ENCODE measurements at places on chromosomes 6 and 20. TPM values are rescaled to one million over a fixed set of nuclear protein-coding genes. Genes with fewer than 3 reads are reported as not detected.

Gene ZNF343
- 16.4 TPM for total RNA-seq

DNA sequence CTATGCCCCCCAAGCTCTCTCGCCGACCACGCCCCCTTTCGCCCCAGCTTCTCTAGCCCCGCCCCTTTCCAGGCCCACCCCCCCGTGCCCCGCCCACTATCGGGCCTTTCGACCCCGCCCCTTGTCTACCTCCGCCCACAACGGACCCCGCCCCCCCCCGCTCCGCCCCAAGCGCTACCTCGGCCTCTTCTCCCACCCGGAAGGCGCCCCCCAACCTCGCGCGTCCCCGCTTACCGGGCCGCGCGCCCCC is 200 bp downstream of the ZBTB22 start:
- DNase-seq, result no peak

- no peak for DNase-seq
These were observed 29.2 kb downstream of the C6orf58 start for GRCh38 chr6:127606131-127606562.

GRCh38 chr6:170075659-170076223 is 215.1 kb downstream of the DLL1 start:
- no peak for DNase-seq

DNA sequence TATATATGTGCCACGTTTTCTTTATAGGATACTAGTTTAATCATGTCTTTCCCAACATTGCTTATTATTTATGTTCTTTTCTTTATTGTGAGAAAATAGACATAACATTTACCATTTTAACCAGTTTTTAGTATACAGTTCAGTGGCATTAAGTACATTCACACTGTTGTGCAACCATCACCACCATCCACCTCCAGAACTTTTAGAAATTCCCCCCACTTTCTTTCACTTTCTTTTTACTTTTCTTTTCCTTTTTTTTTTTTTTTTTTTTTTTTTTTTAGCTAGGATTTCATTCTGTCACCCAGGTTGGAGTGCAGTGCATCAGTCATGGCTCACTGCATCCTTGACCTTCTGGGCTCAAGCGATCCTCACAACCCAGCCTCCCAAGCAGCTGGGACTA is 18.5 kb downstream of the RBCK1 start:
- no peak for DNase-seq

- no peak for DNase-seq
These were observed 1.5 kb upstream of the SLC26A8 start for GRCh38 chr6:36025932-36026327.

- peak; percentile 84 for DNase-seq
These were observed 17.9 kb downstream of the HLA-G start for GRCh38 chr6:29845405-29846006.

- DNase-seq, result no peak
These were observed 40.1 kb downstream of the DNAH8 start for GRCh38 chr6:38755207-38755606.

DNA sequence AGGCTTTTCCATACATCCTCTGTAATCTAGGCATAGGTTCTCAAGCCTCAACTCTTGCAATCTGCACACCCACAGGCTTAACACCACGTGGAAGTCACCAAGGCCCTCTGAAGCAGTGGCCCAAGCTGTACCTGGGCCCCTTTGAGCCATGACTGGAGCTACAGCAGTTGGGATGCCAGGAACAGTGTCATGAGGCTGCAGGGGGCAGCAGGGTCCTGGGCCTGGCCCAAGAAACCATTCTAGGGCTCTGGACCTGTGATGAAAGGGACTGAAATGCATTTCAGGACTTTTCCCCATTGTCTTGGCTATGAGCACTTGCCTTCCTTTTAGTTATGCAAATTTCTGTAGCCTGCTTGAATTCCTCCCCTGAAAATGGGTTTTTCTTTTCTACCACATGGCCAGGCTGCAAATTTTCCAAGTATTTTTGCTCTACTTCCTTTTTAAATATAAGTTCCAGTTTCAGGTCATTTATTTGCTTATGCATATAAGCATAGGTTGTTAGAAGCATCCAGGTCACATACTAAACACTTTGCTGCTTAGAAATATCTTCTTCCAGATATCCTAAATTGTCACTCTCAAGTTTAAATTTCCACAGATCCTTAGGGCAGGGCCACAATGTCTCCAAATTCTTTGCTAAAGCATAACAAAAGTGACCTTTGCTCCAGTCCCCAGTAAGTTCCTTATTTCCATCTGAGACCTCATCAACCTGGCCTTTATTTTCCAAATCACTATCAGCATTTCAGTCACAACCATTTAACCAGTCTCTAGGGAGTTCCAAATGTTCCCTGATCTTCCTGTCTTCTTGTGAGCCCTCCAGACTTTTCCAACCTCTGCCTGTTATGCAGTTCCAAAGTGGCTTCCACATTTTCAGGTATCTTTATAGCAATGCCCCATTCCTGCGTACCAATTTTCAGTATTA is 48.6 kb upstream of the CD2AP start:
- DNase-seq, result no peak

- DNase-seq, result no peak
These were observed 117.6 kb downstream of the TIAM2 start for GRCh38 chr6:155112757-155113156.

DNA sequence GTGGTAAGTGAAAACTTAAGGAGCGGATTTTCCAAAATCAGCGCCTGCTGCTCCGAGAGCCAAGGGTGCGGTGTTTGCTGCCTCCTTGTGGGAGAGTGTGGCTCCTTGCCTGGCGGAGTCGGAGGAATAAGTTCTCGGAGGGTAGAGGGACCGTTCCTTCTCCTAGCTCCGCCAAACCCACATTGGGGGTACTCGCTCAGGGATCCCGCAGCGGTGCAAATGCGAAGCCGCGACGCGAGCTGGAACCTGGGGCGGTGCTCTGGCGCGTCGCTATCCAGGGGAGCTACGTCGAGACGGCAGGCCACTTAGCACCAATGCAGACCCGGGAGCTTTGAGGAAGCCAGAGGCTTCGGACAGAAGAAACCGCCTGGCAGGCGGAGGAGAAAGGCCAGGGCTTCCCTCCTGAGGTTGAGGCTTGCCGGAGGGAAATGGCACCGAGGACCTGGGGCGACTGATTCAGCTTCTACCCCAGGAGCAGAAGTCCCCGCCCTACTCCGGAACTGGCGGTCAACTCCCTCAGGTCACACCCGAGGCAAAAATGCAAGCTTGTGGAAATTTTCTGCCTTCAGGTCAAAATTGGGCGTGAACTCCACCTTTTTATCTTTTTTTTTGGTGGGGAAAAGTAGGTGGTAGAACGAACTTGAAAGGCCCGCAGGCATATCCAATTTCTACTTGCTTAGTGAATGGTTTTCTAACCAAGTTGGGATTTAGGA is 5.7 kb upstream of the DDX43 start:
- DNase-seq, result peak; percentile 69

DNA sequence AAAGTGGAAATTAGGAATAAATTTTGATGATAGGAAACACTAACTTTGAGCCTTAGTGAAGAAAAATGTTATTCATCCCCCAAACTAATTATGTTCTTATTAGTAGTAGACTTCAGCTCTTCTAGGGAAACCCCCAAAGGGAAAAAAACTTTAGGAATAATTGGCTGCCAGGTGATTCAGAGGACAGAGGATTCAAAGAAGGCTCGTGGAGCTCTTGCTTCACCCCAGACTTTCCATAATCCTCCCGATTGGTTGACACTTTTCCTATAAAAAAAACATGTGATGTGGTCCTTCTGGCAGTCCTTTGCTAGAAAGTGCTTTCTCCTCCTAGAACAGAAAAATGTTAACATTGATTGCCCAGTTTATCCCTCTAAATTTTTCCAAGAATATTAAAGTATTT is 5.6 kb upstream of the CCDC170 start:
- no peak for DNase-seq

DNA sequence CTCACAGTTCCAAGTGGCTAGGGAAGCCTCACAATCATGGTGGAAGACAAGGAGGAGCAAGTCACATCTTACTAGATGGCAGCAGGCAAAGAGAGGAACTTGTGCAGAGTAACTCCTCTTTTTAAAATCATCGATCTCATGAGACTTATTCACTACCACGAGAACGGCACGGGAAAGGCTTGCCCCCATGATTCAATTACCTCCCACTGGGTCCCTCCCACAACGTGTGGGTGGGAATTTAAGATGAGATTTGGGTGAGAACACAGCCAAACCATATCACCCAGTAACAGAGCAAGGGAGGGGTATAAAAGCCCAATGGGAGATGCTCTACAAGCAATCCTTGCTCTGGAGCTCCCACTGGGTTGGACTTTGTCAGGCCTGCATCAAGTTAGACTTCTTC is 80.4 kb downstream of the JPH2 start:
- DNase-seq, result no peak

DNA sequence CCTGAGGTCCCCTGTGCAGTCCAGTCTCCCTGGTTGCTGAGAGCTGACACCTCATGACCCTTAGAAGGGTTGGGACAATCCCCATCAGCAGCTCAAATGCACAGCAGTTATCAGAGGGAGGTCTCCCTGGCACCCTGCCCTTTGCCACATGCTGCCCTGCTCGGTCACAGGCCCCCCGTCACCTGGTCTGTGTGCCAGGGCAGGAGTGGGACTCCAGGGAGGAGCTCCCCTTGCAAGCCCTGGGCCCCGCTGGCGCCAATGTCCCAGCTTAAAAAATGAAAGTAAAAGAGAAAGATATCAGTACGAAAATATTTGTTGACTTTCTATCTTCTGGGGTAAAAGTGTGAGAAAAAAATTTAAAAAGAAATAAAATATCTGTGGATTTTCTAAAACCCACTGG is 68.1 kb upstream of the SLC22A16 start:
- no peak for DNase-seq

- DNase-seq, result no peak
These were observed 9.7 kb downstream of the BEND3 start for GRCh38 chr6:107105511-107106116.

DNA sequence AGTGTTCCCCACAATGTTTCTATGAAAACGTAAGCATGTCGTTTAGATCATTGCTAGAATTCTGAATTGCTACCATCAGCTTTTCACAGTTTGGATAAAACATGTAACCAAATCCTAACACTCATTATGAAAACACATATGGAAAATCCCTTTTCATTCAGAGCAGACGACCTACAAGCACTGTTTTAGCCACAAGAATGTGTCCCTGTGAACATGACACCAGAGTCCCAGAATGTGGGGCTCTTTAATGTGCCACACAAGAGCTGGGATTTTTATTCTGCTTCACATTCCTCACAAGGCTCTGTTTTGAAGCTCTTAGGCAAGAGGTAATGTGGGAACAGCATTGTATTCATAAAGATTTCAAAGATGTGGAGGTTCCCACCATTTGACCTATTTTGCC is 141.1 kb upstream of the CITED2 start:
- no peak for DNase-seq

DNA sequence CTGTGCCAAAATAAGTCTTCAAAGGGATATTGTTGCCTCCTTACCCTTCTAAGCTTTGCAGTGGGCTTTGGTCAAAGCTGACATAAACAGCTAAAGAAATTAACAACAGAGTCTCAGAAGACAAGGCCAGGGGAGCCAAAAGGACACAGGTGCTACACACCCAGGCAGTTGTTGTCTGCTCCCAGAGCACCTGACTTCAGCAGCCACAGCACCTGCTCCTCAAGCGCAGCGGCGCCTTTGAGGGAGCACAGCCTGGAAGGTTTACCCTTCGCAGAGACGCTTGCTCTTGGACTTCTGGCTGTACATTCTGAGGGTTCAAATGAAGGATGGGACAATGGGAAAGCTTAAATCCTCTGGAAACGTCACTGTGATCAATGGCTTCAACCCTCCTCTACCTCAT is 16.6 kb downstream of the B4GALT5 start:
- no peak for DNase-seq

- DNase-seq, result no peak
These were observed 10.9 kb upstream of the NELFCD start for GRCh38 chr20:58970146-58970545.

DNA sequence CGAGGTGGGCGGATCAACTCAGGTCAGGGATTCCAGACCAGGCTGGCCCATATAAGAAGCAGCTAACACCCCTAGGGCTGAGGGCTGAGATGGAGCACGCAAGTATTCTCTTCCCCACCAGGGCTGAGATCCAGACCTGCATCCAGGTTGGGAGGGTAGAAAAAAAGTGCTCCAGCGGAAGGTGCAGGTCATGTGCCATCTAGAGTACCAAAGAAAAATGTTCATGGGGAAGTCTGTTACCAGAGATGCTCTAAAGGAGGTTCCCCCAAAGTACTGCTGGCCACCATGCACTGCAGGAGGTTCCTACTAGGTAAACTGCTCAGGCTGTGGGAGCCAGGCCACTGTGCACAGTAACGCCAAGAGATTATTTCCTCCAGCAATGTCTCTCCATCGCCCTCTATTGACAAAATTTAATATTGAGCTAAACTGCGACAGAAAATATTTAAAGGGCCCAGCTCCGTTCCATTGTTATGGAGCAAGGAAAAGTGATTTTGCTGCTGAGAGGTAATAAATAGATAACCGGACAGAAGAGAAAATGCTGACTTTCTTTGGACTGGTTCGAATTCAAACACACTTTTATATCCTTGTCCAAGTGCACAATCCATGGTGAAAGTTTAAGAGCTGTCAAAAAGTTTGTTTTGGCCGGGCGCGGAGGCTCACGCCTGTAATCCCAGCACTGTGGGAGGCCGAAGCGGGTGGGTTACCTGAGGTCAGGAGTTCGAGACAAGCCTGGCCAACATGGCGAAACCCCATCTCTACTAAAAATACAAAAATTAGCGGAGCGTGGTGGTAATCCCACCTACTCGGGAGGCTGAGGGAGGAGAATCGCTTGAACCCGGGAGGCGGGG is 159.9 kb downstream of the OR2B2 start:
- DNase-seq, result peak; percentile 48

GRCh38 chr20:3045042-3045815 is 623 bp upstream of the MRPS26 start:
- DNase-seq, result peak; percentile 73

DNA sequence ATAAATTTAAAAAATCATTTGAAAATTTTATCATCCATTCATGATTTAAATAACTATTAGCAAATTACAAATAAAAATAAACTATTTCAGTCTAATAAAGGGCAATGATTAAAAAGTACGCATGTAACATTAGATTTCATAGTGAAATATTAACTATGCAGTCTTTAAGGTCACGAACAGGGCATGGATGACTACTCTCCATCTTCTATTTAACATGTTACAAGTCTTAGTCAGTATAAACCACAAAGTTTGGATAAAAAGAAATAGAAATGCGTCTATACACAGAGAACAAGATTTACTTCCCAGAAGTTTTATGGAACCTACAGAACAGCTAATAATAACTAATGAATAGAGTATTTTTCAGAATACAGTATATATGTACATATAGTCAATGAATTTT is 1016.0 kb downstream of the EYS start:
- DNase-seq, result no peak

GRCh38 chr20:58665606-58666005 is 14.5 kb downstream of the STX16 start:
- no peak for DNase-seq
